HAP-1 (cell line): ENCODE measurements at places on chromosomes 13 and 19.

DNA sequence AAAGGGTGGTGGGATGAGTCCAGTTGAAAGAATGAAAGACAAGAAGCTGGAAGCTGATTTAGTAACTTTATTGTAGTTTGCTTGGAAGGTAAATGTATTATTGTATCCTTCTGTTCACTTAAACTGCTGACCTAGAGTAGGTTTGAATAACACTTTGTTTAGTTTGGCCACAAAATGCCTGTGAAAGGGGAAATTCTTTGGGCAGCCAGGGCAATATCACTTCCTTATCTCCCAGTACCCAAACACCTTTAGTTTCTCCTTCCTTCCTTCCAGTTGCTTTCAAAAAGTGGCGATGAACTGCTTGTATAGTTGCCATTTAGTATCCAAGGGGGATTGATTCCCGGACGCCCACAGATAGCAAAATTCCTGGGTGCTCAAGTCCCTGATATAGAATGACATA, 120.1 kb downstream of the PAN3 start:
- no peak for DNase-seq

- no peak for DNase-seq
These were observed 1.9 kb downstream of the CIRBP start for GRCh38 chr19:1270854-1271527.

DNA sequence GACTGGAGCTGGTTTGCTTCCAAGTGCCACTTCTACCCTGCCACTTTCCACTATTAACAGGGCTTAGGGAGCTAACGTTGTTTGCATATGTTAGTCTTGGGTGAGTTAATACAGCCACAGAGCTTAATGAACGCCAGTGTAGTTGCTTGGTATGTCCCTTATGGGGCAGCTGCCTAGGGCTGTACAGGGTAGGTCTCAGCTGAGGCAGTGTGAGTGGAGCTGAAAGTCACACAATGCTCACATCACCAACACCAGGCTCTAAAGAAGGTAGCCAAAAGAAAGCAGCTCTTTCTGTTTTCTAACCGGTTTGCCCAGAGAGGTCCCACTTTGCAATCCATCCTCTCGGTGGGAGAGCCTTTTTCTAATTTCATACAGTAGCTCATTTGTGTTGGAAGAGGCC, 186.2 kb downstream of the RGCC start:
- no peak for DNase-seq

DNA sequence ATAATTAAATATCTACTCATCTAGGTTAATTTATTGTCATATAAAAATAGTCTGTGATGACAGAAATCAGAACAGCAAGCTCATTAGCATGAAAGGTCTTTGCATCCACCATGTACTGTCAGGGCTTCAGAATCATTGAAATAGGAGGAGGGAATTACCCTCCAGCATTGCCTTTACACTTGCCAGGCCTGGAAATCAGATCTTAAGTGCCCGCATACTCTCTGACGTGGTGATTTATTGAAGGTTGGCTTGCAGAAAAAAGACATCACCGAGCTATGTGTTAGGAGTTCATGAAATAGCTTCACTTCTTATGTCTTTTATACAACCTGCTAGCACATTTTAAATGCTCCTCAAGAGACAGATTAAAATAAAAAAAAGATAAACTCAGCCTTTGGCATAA, 661.7 kb upstream of the SLITRK1 start:
- no peak for DNase-seq
